Activated T-helper 1 cell treated with anti-CD3 and anti-CD28 coated beads, Interleukin-2, amount 50 U/mL, for 16 hours (primary cell): ENCODE measurements at places on chromosomes 3 and 15.

DNA sequence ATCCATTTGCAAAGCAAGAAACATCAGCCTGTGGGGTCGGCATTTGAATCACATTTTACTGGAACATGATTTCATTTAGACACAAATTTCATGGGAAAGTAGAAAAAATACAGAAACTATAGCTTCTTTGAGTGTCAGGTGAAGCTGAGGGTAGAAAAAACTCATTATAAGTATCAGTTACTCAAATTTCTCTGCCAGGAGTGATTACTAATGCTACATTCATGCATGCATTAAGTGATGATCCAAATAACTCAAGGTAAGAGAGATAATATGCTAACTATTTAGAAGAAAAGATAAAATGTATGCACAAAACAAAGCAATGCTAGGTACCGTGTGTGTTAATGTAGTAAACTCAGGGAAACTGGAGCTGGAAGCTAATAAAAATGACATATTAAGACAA lies 406.0 kb downstream of the GAP43 start:
- no peak for DNase-seq

- no peak for DNase-seq
Measured at GRCh38 chr3:73604451-73604850, 20.3 kb downstream of the PDZRN3 start.

- no peak for DNase-seq
Measured at GRCh38 chr3:172135820-172136219, 96.4 kb downstream of the FNDC3B start.

- no peak for DNase-seq
Measured at GRCh38 chr15:63134245-63134985, 12.8 kb downstream of the LACTB start.

GRCh38 chr15:67415181-67415580 lies 105.8 kb upstream of the C15orf61 start:
- DNase-seq = no peak

DNA sequence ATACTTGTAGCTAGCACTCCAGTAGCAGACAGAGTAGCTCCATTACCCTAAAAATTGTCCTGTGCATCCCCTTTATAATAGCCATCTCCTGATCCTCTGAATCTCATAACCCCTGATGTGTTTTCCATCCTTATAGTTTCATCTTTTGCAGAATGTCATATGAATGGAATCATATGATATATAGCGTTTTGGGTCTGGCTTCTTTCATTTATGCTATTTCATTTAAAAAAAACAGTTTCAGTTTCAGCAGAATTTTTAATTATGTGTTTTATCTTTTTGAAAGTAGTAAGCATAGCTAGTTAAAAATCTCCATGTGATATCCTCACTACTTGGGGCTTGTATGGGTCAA lies 132.7 kb downstream of the KLF13 start:
- DNase-seq = no peak

- no peak for DNase-seq
Measured at GRCh38 chr15:29873264-29873663, 51.0 kb upstream of the TJP1 start.

- no peak for DNase-seq
Measured at GRCh38 chr3:185702262-185703225, 116.4 kb downstream of the SENP2 start.

- DNase-seq = no peak
Measured at GRCh38 chr3:169454823-169455222, 208.7 kb downstream of the MECOM start.

- peak; percentile 24 for DNase-seq
Measured at GRCh38 chr3:128322030-128323022, 144.4 kb downstream of the DNAJB8 start.

DNA sequence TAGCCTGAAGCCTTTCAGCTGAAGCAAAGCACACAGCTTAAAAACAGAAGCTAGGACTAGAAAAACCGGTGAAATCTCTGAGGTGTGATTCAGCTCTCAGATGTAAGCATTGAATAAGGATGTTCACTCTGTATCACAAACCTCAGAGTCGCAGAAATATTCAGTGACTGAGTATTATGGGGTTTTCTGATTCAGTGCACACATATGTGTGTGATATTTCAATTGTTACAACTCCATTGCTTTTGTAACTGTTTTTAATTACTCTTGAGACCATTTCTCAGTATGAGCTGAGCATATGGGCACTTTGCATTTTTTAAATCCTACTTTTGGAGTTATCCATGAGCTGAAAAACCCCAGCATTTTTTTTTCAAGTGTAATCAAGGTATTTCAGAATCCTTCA lies 868.8 kb downstream of the NTRK3 start:
- no peak for DNase-seq

- no peak for DNase-seq
Measured at GRCh38 chr15:74036271-74037170, 42.0 kb downstream of the PML start.
